ENCODE measurements at places on chromosomes 13 and 19.

- DNase-seq, result no peak
These were observed 9.4 kb downstream of the URAD start for GRCh38 chr13:27979001-27979643.

GRCh38 chr13:73631411-73631810 is 502.8 kb downstream of the KLF12 start:
- no peak for DNase-seq

GRCh38 chr19:31676271-31677004 is 327.2 kb upstream of the TSHZ3 start:
- DNase-seq, result no peak

DNA sequence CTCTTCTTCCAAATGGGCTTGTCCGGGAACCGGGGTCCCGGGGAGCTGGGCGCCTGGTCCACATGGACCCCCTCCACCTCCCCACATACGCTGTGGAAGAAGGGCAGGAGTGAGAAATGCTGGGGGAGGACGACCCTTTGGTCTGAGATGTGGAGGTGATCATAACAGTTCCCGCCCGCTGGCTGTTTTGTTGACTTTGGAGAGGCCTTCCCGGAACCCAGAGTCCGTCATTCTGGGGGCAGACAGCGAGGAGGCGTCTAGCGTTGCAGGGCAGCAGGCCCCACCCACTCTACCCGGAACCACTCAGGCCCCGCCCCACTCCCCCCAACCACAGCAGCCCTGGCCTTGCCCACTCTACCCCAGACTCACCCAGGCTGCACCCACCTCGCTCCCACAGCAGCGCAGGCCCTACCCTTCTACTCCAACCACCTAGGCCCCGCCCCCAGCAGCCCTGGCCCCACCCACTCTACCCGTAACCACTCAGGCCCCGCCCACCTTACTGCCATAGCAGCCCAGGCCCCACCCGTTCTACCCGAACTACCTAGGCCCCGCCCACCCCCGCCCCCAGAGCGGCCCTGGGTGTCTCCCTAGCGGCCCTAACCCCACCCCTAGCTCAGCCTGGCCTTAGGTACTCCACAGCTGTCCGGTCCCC is 7.1 kb downstream of the GPR108 start:
- DNase-seq, result no peak

GRCh38 chr19:8206147-8207087 is 2.8 kb upstream of the CERS4 start:
- no peak for DNase-seq

DNA sequence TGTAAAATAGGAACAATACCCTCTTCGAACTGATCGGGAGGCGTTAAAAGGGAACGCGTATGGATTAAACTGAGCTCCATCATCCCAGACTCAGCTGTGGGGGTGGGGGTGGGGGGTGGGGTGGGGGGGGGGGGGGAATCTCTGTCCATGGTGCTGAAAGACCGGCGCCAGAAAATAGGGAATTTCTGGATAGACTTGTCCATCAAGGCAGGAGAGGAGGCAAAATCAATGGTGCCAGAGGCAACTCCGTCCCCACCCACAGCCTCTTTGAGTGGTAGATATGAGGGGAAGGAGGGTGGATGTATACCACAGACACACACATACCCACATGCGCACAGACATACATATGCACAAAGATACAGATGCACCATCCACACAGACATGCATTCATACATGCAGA is 37.4 kb downstream of the ZNF787 start:
- no peak for DNase-seq

GRCh38 chr19:17069193-17069592 is 6.1 kb downstream of the HAUS8 start:
- no peak for DNase-seq

GRCh38 chr13:97278435-97279411 is 56.6 kb downstream of the MBNL2 start:
- no peak for DNase-seq

- no peak for DNase-seq
These were observed 369.9 kb upstream of the SLC10A2 start for GRCh38 chr13:103436057-103436654.

- no peak for DNase-seq
These were observed 20.5 kb downstream of the EPS8L1 start for GRCh38 chr19:55096061-55096701.

GRCh38 chr19:53537521-53538377 is at the start of gene ZNF331:
TSS of gene ZNF331 (plus strand) at chr19:53538145. CDS start at chr19:53569377, 31,232 bp downstream.
- peak; percentile 36 for DNase-seq

- peak; percentile 71 for DNase-seq
These were observed 700 bp upstream of the SLC25A23 start for GRCh38 chr19:6460099-6460884.

- DNase-seq, result no peak
These were observed 19.9 kb downstream of the UHRF1 start for GRCh38 chr19:4929186-4929585.

DNA sequence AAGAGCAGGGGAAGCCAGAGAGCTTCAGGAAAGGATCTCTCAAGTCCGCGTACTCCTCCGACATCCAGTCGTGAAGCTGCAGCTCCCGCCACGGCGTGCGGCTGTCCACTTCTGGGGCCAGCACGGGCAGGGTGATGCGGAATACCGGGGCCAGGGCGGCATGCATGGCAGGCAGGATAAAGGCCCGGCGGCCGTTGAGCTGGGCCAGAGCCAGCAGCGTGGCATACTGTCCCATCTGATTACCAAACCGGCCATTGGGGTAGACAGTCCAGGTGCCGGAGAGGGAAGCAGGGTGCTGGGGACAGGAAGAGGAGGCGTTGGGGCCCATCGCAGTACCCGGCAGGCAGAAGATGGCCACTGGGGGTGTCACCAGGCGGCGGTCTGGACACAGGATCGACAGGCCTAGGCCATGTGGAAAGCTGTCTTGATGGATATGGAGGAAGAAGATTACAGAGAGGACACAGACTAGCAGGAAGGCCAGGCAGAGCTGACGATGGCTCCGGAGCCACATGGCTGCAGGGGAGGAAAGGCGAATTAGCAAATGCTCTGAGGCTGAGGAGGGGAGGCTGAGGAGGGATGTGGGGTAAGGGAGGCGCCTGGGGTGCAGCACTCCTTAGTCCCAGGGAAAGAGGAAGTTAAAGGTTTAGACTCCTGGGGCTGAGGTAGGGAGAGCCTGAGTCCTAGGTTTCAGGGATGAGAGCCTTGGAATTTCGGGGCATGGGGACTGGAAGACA is 1.5 kb downstream of the FUT1 start:
- DNase-seq, result no peak

DNA sequence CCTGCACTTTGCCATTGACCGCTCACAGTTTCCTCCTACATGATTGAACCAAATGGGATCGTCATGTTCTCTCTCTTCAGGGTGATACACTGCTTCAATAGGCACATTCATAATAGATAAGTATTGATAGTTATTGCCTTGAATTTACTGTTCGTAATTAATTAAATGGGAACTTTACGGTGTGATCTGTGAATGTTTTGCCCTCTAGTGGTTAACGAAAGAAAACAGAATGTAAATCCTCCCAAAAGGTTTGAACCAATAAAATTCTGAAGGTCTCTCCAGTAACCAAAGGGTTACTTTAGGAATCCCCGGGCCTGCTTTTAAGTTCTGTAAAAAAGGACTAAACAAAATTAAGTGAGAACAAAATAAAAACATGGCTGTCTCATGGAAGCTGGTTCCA is 389.3 kb downstream of the DACH1 start:
- DNase-seq, result no peak

GRCh38 chr19:43681821-43682220 is 11.9 kb upstream of the PLAUR start:
- no peak for DNase-seq

DNA sequence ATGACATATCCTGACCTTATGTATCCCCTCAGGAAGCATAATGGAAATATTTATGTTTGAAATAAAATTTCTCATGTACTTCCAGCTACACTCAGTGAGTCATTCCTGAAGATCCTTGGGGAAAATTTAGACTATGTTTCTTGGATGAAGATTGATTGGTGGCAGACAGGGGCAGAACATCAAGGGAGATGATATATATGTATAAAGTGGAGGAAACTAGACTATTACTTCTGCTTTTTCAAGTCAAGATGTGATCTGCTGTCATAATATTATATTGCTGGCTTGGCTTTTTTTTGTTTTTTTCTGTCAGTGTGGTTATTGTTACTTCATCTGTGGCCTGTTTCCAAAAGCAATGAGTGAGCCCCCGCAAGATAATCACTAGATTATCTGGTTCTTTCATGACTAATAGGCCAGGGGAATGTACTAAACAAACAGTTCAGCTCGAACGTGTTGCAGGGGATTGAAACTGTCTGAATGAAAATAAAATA is 87.2 kb upstream of the TNFSF11 start:
- no peak for DNase-seq

GRCh38 chr13:21147827-21148226 is 28.5 kb downstream of the SKA3 start:
- DNase-seq, result no peak

Data from GOT3 (cell line).